ENCODE measurements at places on chromosomes 16 and 17. TPM values are rescaled to one million over a fixed set of nuclear protein-coding genes. Genes with fewer than 3 reads are reported as not detected.

DHX38 gene
- 86.5 TPM for total RNA-seq

CCL7 gene
- total RNA-seq, result not detected

HBM gene
- total RNA-seq, result not detected

GRCh38 chr16:28130099-28131088 lies 66.9 kb upstream of the GSG1L start:
- no peak for DNase-seq

GRCh38 chr17:82388223-82388921 lies 16.8 kb downstream of the UTS2R start:
- no peak for DNase-seq

GRCh38 chr16:30761427-30761927 lies 385 bp downstream of the CFAP119 start:
- no peak for DNase-seq

PROCA1 gene
- total RNA-seq, result 36.5 TPM

GRCh38 chr17:75457047-75457654 lies 716 bp downstream of the TMEM94 start:
- DNase-seq, result peak; percentile 63

RHBDL3 gene
- total RNA-seq, result 124 TPM

DNA sequence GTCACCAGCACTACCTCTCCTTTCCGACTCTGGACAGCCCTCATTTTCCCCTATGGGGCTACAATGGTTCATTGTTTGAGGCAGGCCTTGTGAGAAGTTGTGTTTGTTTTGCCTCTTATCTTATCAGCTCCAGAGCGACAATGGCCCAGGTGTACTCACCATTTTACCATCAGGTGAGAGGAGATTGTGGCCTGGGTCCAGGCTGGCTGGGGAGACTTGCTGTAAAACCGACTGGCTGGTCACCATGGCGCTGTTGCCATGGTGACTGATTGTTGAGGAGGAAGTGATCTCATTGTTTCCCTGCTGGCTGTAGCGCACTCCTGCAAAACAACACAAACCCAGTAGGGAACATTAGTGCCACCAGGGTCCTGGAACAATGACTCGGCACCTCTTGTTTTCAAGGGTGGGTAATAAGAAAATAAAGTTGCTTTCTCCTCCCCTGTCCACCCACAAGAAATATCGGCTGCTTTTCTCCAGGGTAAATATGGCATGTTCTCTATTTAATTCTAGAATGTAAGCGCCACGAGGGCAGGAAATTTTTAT lies 34.4 kb downstream of the HNF1B start:
- peak; percentile 30 for DNase-seq

- no peak for DNase-seq
These were observed 6.4 kb upstream of the FAM83G start for GRCh38 chr17:19010729-19011505.

DNA sequence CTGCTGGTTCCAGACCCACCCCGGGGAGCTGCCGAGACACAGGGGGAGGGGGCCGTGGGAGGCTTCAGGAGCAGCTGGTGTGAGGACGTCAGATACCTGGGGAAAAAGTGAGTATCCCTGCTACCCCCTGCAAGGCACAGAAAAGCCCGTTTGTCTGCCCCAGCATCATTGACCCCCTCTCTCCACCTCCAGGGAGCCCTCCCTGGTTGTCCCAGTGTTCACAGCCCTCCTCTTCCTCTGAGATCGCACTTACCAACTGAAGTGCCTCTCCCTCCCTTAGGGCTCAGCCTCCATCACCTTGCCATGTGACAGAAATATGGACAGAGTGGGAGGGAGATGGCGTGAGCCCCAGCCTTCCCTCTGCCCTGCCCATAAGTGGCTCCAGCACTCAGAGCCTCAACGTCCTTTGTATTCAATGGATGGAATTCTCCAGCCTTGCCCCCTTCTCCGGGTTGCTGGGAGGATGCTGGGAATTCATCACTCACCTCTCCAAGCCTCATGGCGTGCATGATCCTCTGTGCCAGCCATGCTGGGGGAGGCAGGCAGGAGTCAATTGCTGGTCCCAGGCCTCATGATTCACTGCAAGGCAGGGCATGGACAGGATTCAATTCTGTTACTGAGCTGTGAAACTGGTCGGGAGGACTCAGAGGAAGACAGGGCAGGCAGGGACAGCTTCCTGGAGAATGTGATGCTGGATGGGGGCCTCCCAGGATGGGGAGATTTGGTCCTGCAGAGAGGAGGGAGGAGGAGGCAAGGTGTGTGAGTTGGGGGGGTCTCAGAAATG lies 14.6 kb downstream of the SPNS3 start:
- no peak for DNase-seq

DNA sequence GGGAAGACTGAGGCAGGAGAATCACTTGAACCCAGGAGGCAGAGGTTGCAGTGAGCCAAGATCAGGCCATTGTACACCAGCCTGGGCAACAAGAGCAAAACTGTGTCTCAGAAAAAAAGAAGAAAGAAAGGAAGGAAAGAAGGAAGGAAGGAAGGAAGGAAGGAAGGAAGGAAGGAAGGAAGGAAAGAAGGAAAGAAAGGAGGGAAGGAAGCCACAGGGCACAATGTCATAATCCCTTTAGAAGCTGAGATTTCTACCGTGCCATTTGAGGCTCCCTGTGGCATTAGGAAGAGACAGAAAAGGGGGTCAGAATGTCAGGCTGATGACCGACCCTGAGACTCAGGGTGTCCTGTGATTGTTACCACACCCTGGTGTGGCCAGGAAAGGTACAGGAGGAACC lies 6.6 kb downstream of the GNGT2 start:
- no peak for DNase-seq

DNA sequence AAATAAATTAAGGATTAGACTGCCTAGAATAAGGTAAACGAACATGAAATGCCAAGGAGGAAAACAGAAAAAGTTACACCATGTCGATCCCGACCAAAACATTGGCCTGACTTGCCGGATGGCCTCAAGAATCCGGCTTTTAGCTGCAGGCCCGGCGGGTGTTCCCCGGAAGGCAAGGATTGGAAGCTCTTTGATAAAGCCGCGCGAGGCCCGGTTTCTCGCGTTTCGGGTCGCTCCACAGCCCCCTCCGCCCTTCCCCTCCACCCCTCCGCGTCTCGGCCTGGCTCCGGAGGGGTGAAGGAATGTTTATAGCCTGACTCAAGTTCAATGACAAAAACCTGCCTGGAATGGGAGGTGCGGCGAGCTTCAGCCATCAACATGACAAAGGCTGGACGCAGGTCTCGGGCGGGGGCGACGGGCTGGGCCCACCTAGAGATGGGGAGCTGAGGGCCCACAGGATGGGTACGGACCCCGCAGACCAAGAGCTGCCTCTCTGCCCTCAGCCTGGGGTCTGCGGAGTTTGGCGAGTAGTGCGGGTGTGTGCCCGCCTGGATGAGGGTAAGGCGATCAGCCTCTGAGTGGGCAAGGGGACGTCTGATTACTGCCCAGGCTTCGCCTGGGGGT lies 2.6 kb downstream of the PRAC1 start:
- no peak for DNase-seq

- DNase-seq, result no peak
These were observed 14.4 kb upstream of the ZNF750 start for GRCh38 chr17:82854226-82854625.

PRAC1 gene
- total RNA-seq, result not detected

DNA sequence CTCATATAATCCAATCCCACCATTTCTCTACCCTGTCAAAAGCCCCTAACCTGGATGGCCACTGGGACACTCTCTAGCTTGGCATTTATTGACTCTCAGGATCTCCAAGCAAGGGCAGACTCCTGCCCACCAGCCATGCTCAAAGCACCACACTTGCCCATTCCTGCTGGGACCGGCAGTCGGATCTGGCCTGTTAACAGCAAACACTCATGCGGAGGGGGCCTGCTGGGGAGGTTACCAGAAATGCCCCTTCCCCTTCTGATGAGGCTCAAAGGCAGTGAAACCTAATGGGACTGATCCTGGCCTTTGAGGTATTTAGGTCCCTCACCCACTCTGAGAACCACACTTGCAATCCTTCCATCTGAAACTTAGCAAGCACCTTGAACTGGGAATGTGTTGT lies 6.5 kb upstream of the CCL1 start:
- DNase-seq, result no peak

- DNase-seq, result no peak
These were observed 15.2 kb downstream of the CNGB1 start for GRCh38 chr16:57955572-57956188.

GINS2 gene
- 7.1 TPM for total RNA-seq

GRCh38 chr16:87570938-87571867 lies 31.1 kb upstream of the JPH3 start:
- peak; percentile 67 for DNase-seq

NAGS gene
- total RNA-seq, result 0.49 TPM

DNA sequence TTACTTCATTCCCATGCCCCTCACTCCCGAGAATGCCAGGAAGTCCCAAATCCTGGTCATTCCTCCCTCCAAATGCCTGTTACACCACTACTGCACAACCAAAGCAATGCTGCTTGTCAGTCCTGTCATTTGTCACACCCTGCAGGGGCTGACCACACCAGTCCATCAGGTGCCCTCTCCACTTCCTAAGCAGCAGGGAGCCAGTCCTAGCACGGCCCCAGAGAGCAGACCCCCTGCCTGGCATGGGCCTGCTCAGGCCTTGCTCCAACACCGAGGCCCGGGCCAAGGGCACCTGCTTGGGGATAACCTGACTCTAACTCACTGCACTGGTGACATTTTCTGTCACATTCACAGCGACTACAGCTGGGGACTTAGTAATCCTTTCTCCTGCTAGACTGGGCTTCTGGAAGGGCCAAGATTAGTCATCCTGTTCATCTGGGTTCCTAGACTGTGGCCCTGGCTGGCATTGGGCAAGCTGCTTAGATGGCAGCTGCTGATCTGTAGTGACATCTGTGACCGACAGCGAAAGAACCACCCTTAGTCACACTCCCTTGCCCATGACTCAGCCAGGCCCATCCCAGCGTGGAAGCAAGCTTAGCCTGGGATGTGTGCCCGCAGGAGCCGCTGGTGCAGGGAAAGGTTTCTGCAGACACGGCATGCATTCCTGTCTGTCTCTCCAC lies 5.4 kb downstream of the ALYREF start:
- DNase-seq, result no peak

HSD17B2 gene
- total RNA-seq, result not detected
